ENCODE measurements at places on chromosomes 12 and 14. TPM values are rescaled to one million over a fixed set of nuclear protein-coding genes. Genes with fewer than 3 reads are reported as not detected.

GPX2 gene
- 1.2 TPM for total RNA-seq

TAS2R31 gene
- 4.3 TPM for total RNA-seq

MYBPC1 gene
- total RNA-seq, result 3.8 TPM

EID3 gene
- total RNA-seq, result 9.0 TPM

CLEC1B gene
- total RNA-seq, result not detected

IFNG-AS1 gene
- not detected for total RNA-seq

INSM2 gene
- total RNA-seq, result 0.52 TPM

P2RX7 gene
- total RNA-seq, result 0.25 TPM

WDR20 gene
- 26.9 TPM for total RNA-seq

MANSC1 gene
- 16.3 TPM for total RNA-seq

RPL6 gene
- total RNA-seq, result 1,990 TPM

ENDOU gene
- total RNA-seq, result 3.8 TPM

FSCB gene
- not detected for total RNA-seq

SLC6A13 gene
- 12.0 TPM for total RNA-seq

STAC3 gene
- 2.1 TPM for total RNA-seq

ACRBP gene
- total RNA-seq, result 1.4 TPM

CFAP251 gene
- 5.1 TPM for total RNA-seq

HRK gene
- 9.7 TPM for total RNA-seq

RTL1 gene
- total RNA-seq, result 0.31 TPM

PRMT5 gene
- 77.7 TPM for total RNA-seq

XPOT gene
- 84.0 TPM for total RNA-seq

RPL36AL gene
- 184 TPM for total RNA-seq

GALNT16 gene
- total RNA-seq, result 17.8 TPM

MMP19 gene
- total RNA-seq, result 2.2 TPM

NXPH4 gene
- total RNA-seq, result 0.92 TPM

PRB2 gene
- total RNA-seq, result 1.0 TPM

DNAJC22 gene
- 1.4 TPM for total RNA-seq

KLHDC1 gene
- 3.2 TPM for total RNA-seq

BRI3BP gene
- 13.4 TPM for total RNA-seq

YLPM1 gene
- total RNA-seq, result 49.6 TPM

FGF23 gene
- 0.25 TPM for total RNA-seq

FOXG1 gene
- total RNA-seq, result 0.62 TPM

NINJ2 gene
- total RNA-seq, result 3.5 TPM
